ENCODE measurements at places on chromosomes 1 and 21.

DNA sequence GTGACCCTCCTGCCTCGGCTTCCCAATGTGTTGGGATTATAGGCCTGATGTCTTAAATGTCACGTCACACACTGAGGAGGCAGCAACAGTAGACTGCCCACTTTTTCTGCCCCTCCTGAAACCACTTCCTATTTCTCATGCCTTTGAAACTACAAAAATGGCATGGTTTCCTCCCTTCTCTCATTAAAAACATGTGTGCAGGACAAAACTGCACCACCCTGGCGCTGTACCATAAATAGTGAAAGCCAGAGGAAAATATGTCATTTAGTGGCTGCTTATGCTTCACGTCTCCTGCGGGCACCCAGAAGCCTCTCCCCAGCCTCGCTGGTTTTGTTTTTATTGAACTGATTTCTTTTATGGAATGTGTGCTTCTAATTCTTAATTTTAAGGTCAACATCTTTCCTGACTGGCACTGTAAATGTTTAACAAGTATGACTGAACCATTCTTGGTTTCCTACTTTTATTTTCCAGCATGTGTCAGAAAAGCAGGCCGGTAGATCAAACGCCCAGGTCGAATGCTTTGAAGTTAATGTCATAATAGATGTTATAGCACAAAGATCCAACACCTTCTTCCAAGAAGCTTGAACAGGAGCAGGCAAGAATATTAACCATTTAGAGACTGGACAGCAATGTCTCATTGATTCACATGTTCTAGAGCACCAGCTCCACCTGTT is 59.6 kb upstream of the C1orf87 start:
- no peak for DNase-seq

DNA sequence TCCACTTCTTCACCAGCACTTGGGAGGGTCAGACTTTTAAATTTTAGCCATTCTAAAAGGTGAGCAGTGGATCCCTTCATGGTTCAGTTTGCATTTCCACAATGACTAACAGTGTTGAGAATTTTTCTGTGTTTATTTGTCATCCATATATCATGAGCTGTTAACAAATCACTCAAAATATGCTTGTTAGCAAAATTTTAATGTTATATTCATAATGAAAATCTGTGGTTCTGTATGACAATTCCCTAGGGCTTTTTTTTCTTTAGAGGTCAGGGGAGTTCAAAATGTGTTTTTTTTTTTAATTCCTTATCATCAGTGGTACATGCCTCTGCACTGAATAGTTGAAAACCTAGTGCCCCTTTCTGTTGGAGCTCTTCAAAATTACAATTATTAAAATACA is 682.2 kb upstream of the ADGRL2 start:
- DNase-seq: no peak

- DNase-seq: no peak
Observed at GRCh38 chr1:13407811-13408210, 2.4 kb upstream of the PRAMEF20 start.

GRCh38 chr1:106798991-106799390 is 257.5 kb upstream of the PRMT6 start:
- no peak for DNase-seq
